ENCODE measurements at places on chromosomes 4 and X.

DNA sequence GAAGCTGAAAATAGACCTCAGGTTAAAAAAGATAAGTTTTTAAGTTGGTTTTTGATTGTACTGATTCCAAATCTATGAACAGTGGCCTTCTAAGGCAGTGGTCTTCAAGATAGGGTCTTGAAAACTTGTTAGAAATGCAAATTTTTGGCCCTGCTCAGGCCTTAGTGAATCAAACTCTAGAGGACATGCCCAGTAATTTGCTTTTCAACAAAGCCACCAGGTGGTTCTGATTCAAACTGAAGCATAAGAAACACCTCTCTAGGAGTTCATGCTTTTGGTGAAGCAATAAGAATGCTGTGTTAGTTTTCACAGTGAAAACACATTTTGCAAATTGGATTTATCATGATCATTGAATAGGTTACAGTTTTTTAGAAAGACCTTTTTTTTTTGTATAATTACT, 1849.4 kb upstream of the AGA start:
- no peak for DNase-seq

GRCh38 chr4:173748353-173748752, 218.3 kb upstream of the HAND2 start:
- DNase-seq = no peak

DNA sequence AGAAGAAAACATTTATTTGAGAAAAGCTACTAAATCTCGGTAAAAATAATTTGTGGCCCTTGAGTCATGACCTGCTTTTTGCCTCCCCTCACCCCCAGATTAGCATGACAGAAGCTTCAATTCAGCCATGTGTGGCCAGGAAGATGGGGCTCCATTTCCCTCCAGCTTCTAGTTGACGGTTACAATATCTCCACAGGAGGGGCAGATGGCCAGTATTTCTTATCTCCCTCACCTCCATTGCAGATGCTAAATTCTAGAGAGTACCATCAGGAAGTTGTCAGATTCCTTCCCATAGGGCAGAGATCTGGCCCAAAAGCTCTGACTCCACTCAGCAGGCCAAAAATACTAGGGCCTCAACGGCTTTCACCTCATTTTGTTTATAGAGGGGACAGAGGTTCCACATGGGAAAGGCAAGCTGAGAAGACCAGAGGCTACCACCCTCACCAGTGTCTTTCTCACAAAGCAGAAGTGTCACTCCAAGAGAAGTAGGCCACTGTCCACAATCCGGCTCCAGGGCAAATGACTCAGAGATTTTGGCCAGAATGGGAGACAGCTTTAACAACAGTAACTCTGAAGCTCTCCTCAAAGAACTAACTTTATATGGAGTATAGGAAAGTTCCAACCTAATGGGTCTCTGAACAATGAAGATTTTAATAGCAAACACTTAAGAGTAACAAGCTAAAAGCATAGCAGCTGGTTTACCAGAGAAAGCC, 108.3 kb downstream of the TBC1D19 start:
- no peak for DNase-seq

GRCh38 chrX:155334486-155335336, at the start of gene CLIC2:
Gene CLIC2, minus strand, starts transcription at chrX:155334614. Its CDS starts 187 bp downstream, at chrX:155334427.
- DNase-seq = no peak

DNA sequence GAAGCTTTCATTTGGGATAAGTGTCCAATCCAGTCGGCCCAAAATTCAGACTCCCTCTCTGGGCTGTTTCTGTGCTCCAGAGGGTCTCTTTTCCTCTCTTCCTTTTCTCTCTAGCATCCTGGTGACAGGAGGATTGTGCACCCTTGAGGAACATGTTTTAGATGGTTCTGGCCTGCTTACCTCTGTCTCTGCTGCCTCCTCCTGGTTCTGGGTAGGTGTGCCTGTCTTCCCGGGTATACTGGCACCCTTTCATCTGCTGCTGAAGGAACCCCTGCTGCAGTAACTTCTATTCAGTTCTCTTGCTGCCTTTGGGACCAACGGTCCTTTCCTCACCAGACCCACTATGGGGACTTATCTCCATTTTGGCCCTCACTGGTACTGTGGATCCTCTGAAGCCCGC, 53.2 kb downstream of the HMGB2 start:
- DNase-seq = no peak

DNA sequence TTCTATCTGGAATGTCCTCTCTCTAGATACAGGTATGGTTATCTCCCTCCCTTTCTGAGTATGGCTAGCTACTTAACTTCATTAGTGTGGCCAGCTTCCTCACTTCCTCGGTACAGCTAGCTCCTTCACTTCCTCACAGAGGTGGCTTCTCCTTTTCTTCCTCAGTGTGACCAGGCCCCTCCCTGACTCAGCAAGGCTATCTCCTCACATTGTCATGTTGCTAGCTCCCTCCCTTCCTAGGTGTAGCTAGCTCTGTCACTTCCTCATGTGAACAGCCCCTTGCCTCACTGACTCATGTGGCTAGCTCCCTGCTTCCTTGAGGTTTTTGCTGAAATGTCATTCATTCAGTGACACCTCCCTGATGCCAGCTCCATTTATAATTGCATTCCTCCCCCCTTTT, 67.3 kb upstream of the DDIT4L start:
- no peak for DNase-seq

- no peak for DNase-seq
Measured at GRCh38 chr4:3199653-3200422, 49.1 kb upstream of the MSANTD1 start.

DNA sequence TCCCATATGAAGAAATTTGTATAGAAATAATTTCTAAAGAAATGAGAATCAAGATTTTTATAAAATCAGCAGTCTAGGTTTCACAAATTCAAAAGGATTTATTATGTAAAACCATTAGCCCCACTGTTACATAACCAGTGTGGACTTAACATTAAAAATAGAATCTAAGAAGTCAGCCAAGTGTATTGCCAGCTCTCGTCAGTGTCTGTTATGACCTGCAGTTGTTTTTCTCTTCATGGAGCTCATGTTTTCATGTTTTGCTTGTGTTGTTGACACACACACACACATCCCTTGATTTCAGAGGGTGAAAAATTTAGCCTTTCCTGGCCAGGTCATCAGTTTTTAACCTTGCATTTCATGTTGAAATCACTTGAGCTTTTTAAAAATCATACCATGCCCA, 39.5 kb downstream of the USP38 start:
- peak; percentile 15 for DNase-seq

DNA sequence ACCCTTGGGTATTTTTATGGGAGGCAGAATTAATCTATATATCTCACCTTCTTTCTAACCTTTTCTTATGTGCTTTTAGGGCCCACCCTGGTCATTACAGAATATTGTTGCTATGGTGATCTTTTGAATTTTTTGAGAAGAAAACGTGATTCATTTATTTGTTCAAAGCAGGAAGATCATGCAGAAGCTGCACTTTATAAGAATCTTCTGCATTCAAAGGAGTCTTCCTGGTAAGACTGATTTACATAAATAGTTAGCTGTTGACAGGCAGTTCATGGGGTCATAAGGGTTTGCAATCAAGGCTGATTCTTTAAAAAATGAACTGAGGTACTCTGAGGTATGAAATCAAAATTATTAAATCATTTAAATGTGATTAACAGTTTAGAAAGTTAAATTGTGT, 71.5 kb downstream of the KIT start:
- no peak for DNase-seq

DNA sequence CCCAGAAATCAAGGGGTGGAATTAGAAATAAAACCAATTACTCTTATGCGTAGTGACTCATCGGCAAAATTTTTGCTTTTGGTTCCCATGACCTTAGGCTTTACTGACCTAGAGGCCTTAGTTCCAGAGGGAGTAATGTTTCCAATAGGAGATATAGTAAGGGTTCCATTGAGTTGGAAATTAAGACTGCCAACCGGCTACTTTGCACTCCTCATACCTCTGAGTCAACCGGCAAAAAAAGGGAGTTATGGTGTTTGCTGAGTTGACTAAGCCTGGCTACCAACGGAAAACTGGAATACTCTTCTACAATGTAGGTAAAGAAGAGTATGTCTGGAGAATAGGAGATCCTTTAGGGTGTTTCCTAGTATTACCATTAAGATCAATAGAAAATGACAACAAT, 919.8 kb downstream of the CENPC start:
- no peak for DNase-seq

DNA sequence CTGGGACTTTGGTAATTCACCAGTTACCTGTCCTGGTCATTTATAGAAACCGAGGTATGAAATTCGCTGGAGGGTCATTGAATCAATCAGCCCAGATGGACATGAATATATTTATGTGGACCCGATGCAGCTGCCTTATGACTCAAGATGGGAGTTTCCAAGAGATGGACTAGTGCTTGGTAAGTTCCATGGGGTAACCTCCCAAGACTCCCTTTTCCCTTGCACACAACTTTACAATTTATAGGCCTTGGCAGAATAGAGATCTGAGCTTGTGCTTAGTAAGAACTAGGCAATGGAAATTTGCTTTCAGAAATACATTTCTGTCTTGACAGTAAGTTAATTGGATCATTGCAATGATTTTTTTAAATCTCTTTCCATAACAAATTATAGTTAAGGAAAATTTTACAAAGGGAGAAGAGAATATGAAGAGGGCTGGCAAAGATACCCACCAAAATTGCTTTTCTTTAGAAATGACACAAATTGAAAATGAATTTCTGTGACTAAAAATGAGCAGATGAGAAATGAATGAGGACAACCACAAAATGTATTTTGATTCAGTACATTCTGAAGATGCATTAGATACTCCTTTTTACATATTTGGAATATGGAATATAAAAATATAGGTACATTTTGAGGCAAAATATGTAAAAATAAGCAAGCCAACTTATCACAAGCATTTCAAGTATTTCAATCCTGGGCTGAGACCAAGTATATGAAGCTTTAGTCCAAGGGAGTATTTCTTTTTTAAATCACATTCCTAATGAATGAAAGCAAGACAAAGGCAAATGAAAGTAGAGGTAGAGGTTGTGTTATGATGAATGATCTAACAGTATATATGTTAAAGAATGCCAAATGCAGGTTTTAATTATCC, 45.9 kb downstream of the PDGFRA start:
- DNase-seq = no peak

- no peak for DNase-seq
Measured at GRCh38 chrX:17822351-17822750, 38.7 kb downstream of the RAI2 start.

DNA sequence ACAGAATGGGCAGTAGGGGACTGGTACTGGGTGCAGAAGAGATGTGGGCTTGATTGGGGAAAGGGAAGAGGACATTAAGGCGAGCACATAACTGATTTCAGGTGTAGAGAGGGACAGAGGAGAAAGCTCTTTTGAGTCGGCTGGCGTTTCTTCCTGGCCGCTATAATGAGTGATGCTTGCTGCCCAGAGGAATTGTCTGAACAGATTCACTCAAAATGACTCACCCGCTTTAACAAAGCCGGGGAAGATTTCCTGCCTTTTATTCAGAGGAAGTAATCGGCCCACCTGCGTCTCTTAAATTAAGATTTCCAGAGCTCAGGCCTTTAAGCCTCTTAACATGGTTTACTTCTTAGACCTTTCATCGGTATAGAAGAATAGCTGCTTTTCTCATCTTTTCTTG, 102.1 kb upstream of the AP1S2 start:
- no peak for DNase-seq

GRCh38 chr4:6773106-6773505, 9.4 kb upstream of the KIAA0232 start:
- no peak for DNase-seq

GRCh38 chrX:35017284-35017683, 74.7 kb downstream of the FAM47B start:
- no peak for DNase-seq

- DNase-seq = no peak
Measured at GRCh38 chr4:150280081-150280895, 202.0 kb downstream of the DCLK2 start.

DNA sequence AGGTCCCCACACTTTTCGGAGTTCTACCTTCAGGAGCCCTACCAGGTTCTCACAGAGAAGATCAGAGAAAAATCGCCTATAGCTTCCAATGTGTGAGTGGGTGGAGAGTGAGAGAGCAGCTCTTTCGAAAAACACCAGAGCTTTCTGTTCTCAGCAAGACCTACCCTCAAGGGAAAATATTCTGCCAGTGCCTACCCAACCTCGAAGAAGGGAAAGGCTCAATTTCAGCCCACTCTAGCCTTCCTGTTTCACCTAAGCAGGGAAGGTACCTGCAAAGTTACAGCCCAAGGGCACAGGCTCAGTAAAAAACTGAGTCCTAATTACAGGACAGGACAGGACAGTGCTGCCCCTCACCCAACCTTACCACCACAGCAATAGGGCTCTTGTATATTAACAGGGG, 104.0 kb upstream of the WDR17 start:
- no peak for DNase-seq
